ENCODE measurements at places on chromosomes 13 and 19.
A peak's percentile ranks its signal among the peaks of the same experiment; 100 is the strongest.

DNA sequence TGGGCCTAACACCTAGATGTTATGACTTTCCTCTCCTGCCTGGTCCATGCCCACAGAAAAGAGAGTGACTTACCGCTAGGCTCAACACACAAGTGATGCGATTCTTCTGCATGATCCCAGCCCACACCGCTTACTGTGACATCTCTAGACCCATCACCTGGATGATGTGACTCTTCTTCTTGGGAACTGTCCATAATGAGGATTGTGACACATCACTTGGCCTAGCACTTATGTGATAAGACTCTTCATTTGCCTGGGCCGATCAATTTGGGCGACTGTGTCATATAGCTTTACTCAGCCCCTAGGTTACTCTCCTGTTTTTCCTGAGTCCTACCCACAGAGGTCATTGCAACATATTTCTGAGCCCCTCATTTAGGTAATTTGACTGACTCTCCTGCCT is 19.9 kb upstream of the ZNF681 start:
- DNase-seq: no peak

- no peak for DNase-seq
These were observed 379 bp downstream of the LRP3 start for GRCh38 chr19:33194532-33194885.

DNA sequence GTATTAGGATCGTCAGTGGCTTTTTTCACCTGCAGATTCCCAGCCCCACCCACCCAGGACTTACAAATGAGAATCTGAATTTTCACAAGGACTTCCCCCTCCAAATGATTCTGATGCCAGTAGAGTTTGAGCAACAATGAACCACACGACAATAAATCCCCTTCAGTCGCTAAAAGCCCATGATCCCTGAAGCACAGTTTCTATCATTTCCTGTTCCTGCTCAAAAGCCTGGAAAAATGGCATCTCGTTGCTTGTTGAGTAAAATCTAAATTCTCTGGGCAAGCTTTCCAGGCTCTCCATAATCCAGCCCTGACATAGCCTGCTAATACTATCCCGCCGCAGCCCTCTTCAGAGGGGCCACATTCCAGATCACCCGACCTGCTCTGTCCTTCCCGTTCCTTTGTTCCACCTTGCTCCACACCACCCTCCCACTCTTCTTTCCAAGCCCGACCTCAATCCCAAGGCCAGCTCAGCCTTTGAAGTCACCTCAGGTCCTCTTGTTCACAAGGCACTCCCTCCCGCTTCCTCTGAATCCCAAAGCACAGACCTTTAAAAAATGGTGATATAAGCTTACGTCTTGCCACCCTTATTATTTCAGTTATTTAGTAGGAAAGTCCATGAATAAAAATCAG is 67.9 kb downstream of the NUFIP1 start:
- DNase-seq: no peak

GRCh38 chr13:68940049-68940448 is 1167.6 kb upstream of the ATXN8OS start:
- DNase-seq: no peak

DNA sequence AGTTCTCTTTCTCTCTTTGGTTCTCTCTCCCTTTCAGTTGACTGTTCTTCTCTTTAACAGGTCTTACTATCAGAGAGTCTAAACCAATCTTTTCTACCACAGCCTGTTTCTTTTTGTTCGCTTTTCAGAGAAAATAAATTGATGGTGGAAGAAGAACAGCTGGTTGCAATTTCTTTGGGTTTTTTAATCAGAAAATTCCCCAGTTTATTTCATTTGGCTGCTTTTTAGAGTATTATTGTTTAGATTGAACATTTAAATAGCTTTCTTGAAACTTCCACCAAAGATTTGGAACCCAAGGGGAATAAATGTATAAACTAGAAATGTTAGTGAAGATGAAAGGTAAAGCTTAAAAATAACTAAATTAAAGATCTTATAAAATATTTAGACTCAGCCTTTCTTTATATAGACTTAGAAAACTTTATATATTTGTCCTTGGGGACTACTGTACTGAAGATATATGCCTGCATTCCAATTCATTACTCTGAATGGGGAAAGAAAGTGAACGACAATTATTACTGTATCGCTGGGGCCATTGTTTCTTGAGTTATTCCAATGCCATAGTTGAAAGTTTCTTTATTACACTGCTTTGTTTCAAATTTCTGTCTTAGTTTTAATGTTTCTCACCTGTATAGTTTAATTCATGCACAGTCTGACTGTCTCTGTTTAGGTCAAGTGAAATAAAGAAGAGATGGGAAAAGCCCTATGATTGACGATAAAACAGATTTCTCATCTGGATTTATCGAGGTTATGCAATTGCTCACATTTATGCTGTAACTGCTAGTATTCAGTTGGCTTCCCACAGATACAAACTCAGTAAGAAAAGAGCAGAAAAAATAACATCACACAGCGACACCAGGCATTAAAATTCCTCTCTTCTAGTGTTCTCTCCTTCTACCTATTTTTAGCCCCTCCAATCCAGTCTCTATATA is 169.4 kb upstream of the CSNK1A1L start:
- DNase-seq: no peak

DNA sequence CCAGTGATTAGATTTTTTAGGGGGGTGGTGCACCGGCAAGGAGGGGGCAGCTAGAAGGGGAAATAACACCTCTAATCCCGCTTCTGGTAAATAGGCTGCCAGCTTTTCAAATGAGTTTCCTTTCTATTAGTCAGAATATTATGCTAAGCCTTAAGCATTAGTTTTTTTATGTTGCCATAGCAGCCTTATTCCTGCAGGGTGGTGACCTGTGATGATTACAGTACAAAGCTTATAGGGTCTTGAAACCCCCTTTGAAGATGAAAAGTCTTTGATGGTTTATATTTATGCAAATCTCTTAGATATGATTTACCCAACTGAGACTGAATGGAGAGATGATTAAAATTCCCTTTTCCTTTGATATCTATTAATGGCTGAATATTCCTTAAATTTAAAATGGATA is 109.8 kb downstream of the ZIC5 start:
- DNase-seq: no peak

- DNase-seq: no peak
These were observed 34.3 kb upstream of the STARD13 start for GRCh38 chr13:33319859-33320258.

- peak; percentile 61 for DNase-seq
These were observed 2.2 kb downstream of the ZIC2 start for GRCh38 chr13:99983499-99984401.

DNA sequence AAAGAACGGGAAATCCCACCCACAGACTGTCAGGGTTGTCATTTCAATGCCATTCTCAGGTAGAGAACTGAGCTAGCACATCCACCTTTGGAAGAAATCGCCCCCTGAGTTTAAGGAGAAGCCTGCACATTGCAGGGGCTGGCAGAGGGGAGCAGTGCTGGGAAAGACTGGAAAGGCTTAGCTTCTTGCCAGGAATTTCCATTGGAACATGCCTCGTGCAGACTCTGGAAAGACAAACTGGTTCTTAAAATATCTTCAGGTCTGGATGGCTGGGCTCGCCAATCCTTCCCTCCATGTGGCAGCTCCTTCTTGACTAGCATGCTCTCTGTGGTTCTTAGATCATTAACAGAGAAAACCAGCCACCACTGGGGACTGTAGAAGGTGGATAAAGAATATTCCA is 414.1 kb downstream of the TSHZ3 start:
- DNase-seq: no peak

- no peak for DNase-seq
These were observed 8.7 kb downstream of the EML2 start for GRCh38 chr19:45630463-45630862.

- DNase-seq: no peak
These were observed 90.2 kb downstream of the MAP4K1 start for GRCh38 chr19:38527466-38528136.

GRCh38 chr13:102968572-102969228 is 97.5 kb downstream of the SLC10A2 start:
- DNase-seq: no peak

DNA sequence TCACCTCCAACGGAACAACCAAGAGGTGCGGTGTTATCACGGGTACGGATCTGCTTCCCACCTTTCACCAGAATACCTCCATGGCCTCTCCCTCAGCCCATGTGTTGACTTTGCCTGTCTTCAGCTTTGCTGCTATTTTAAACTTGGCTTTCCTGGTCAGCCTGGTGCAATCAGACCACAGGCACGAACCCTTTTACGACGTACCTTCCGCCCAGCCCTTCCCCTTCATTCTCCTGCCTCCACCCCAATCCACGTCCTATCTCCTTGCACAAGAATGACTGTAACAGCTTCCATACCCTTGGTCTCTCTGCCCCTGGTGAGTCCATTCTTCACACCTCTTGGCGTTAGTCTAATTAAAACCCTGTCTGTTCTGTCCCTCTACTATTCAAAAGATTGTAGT is 431.7 kb downstream of the EFNB2 start:
- no peak for DNase-seq

- DNase-seq: no peak
These were observed 9.3 kb downstream of the GP6 start for GRCh38 chr19:55028757-55029156.

- DNase-seq: no peak
These were observed at the start of gene GPR42 for GRCh38 chr19:35370722-35371121. TSS of gene GPR42 (plus strand) at chr19:35371068. CDS start at chr19:35371360, 292 bp downstream.

GRCh38 chr13:33322543-33322809 is 36.9 kb upstream of the STARD13 start:
- no peak for DNase-seq

DNA sequence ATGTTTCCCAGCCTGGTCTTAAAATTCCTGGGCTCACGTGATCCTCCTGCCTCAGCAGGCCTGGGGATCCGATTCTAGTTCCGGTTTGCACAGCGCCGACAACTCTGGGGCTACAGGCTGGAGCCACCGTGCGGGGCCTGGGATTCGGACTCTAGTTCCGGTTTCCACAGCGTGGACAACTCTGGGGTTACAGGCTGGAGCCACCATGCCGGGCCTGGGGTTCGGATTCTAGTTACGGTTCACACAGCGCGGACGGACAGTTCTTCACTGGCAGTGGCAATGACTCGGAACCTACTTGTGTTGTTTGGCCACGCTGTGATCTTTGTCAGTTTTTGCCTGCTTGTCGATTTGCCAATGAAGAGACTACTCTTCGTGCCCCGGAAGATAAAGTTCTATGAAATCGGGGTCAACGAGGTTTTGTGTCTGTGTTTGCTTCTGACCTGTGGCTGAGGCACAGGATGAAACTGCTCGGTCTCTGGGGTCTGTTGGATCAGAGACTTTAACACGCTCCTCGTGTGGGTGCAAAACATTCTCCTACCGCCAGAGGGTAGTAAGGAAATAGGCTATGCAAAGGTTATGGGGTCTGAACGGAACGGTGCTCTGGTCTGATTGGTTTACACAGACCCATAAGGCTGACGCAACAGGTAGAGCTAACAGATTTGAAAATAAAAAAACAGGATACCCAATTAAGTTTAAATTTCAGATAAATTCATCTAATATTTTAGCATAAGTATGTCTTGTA is 12.1 kb upstream of the ZSCAN1 start:
- DNase-seq: no peak

GRCh38 chr13:79287939-79288795 is 117.9 kb downstream of the RBM26 start:
- no peak for DNase-seq

- DNase-seq: peak; percentile 66
These were observed 1.1 kb upstream of the FAM174C start for GRCh38 chr19:1274081-1274851.

GRCh38 chr19:40174092-40174491 is 17.1 kb upstream of the MAP3K10 start:
- DNase-seq: no peak

DNA sequence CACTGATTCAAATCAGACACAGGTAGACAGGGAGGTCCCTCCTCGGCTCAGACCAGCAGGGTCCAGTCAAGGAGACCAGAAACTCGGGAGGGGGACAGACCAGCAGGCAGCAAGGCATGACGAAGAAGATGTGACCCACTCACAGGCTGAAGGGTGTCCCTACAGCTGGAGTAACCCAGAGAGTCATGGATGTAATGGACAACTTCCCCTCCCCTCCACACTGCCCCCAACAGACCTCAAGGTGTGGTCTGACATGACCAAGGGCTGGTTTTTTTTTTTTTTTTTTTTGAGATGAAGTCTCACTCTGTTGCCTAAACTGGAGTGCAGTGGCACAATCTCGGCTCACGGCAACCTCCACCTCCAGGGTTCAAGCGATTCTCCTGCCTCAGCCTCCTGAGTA is 34.1 kb downstream of the PBX4 start:
- no peak for DNase-seq

GRCh38 chr13:113044391-113045114 is 61.0 kb upstream of the F7 start:
- DNase-seq: no peak

DNA sequence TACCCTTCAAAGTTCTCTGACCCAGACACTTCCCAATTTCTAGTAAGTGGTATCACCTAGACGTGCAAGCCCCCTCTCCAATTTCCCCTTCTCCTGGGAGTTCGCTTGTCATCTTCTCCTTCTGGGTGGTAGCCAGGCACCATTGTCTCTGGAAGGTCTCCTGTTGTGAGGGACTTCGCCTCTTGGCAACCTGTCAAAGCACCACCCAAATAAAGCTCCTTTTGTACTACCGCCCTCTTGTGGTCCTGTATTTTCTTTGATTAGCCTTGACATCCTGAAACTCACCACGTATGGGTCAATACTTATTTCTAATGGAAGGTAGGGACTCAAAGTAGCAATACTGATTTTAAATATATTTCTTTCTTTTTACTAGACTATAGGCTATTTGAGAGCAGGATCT is 8.2 kb downstream of the GPC5 start:
- DNase-seq: no peak

Data from activated effector memory CD4-positive, alpha-beta T cell treated with anti-CD3 and anti-CD28 coated beads, Interleukin-2, amount 50 U/mL, for 16 hours (primary cell).